ENCODE measurements at places on chromosomes 6 and 20. TPM values are rescaled to one million over a fixed set of nuclear protein-coding genes. Genes with fewer than 3 reads are reported as not detected.

DNA sequence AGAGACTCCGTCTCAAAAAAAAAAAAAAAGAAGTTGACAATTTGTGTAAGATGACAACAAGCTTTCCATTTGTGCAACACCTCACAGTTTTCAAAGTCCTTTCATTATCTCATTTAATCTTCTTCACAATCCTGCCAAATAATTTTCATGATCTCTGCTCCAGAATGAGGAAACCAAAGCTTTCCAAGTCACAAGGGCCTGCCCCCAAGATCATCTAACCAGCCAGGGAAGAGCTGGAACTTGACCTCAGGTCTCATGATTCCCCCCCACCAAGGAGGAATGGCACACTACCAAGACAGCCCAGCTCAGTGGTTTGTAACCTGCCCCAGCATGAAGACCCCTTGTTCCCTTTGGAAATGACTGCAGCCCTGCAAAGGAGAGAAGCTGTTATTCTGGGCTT lies 74.0 kb upstream of the PIM1 start:
- DNase-seq: no peak

- DNase-seq: no peak
These were observed 102.1 kb upstream of the PHACTR1 start for GRCh38 chr6:12614456-12614855.

- peak; percentile 26 for DNase-seq
These were observed 43.7 kb downstream of the DSTN start for GRCh38 chr20:17613328-17614175.

- peak; percentile 72 for DNase-seq
These were observed 338.1 kb downstream of the PREX1 start for GRCh38 chr20:48489656-48490055.

- DNase-seq: no peak
These were observed 26.5 kb downstream of the CST9L start for GRCh38 chr20:23541776-23542175.

GRCh38 chr6:19070520-19070919 lies 683.4 kb downstream of the RNF144B start:
- no peak for DNase-seq

DNA sequence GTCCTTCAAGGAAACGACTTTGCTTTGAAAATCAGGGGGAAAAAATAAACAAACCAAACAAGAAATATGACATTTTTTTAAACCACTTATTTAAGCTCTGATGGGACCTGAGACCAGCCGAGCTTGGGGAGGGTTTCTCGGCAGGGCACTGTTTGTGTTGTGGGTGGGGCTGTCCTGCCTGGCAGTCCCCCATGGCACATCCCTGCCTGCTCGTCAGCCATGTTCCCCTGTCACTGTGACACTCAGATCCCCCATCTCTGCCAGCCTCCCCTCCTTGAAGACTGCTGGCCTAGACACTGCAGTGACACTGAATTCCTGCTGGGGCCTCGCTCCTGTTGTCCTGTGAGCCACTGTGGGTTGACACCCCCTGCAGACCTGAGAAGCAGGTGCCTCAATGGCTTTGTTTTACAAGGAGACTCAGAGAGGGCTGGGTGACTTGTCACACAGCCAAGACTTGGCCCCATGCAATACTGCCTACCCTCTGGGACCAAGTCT lies 95.1 kb upstream of the PTPN1 start:
- DNase-seq: no peak

PRRT1 gene
- total RNA-seq: 58.5 TPM

GRCh38 chr20:31845300-31845863 lies at the start of gene FOXS1:
Gene FOXS1 (minus strand): TSS chr20:31845604. CDS start chr20:31845542, 62 bp downstream.
- DNase-seq: no peak

- no peak for DNase-seq
These were observed 12.4 kb downstream of the LAMA4 start for GRCh38 chr6:112241820-112242429.

GRCh38 chr6:63926950-63927927 lies 291.6 kb downstream of the PHF3 start:
- DNase-seq: no peak
